Adipocyte (in vitro differentiated cells): ENCODE measurements at places on chromosomes 6 and 20.

DNA sequence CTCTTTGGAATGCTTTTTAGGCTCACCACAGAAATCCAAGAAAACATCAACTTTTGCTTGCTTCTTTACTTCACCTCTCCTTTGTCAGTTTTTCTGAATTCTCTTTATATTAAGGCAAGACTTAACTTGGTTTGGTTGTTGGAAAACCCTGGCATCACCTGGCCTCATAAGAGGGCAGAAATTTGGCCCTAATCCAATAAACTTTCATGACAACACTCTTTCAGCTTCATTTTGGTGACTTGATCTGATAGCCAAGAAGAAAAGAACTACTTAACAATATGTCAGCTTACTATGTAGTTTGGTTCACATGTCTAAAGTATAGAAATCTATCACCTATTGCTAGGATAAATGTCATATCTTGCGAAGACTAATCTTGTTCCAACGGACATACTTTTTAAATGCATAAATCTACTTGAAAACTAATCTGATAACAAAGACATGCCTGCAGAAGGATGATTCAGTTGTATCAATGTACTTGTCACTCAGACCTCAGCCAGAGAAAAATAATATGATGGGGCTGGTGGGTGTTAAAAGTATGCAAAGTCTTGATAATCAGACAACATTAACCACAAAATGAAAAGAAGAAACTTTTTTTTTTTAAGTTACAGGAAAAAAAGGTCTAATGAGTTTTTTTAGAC is 19.3 kb upstream of the HBS1L start:
- no peak for DNase-seq

- no peak for DNase-seq
These were observed 100.1 kb upstream of the INSM1 start for GRCh38 chr20:20267685-20268370.

DNA sequence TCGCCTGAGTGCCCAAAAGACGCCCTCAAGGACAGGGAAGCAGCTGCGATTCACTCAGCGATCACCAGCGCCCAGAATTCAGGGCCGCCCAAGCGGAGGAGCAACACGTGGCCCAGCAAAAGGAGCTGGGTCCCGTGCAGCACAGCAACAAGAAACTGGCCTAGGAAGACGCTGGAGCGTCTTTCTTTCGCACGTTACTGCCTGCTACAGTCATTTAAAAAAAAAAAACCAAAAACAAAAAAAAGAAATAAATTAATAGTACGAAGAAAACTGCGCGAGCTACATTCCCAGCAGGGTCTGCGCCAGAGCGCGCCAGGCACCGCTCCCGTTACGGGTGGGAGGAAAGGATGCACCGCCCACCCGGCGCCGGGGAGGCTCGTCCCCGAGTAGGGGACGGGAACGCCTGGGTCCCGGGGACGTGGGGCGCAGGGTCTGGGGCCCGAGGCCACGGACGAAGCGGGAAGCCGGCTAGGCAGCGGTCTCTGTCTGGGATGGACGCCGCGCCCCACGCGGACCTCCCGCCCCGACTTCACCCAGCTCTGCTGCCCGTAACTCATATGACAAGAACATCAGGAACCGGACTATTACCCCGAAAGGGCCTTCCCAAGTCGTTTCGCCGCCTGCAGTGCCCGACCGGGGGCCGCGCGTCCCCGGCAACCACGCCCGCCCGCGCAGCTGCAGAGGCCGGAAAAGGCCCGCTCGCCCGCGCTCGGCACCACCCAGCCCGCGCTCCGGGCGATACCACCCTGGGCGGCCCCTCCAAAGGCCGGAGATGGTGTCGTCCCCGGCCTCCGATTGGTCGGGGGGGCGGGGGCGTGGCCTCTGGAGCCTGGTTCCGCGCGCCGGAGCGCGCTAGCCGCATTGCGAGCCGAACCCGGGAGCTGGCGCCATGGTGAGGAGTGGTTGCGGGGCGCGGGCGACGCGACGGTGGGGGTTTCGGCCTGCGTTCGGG is at the start of gene NOP56:
NOP56 (plus strand) TSS at position 861 of the 952 bp plus-strand sequence; CDS start at position 890, 29 bp downstream.
- DNase-seq: peak; percentile 97

- DNase-seq: no peak
These were observed 809.6 kb downstream of the TENT5A start for GRCh38 chr6:80942911-80943310.

- DNase-seq: no peak
These were observed 213.7 kb downstream of the ANKRD60 start for GRCh38 chr20:58014628-58015315.

- peak; percentile 19 for DNase-seq
These were observed 122.4 kb downstream of the NFATC2 start for GRCh38 chr20:51420111-51420510.

DNA sequence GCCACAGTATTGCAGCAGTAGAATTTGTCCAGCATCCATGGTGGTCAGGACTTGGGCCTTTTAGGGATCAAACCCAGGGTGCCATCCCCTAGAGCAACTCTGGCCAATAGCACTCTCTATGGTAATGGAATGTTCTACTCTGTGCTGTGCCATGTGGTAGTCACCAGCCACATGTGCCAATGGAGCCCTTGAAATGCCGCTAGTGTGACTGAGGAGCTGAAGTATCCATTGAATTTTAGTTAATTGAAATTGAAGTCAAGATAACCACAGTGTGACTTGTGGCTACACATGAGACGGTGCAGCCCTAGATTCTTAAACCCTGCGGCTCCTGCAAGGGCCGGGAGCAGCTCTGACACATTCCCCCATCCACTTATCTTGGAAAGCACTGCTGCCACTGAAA is 54.6 kb downstream of the SLC2A10 start:
- DNase-seq: no peak

- no peak for DNase-seq
These were observed 187.5 kb downstream of the BACH2 start for GRCh38 chr6:90109141-90109540.

GRCh38 chr6:91941838-91942237 is 1355.0 kb upstream of the MAP3K7 start:
- no peak for DNase-seq

- DNase-seq: no peak
These were observed 2.4 kb downstream of the C6orf47 start for GRCh38 chr6:31658158-31658688.

DNA sequence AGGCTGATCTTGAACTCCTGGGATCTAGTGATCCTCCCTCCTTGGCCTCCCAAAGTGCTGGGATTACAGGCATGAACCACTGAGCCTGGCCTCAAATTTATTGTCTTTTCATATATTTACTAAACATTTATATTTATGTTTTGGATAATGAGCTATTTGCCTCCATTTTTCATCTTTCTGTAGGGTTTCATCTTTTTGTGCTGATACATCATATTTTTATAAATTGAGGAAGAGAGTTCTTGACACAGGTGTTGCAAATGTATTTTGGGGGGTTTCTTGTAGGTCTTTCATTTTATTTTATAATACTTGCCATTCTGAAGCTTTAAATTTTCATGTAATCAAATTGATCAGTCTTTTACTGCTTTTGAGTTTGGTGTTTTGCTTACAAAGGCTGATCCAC is 72.4 kb downstream of the L3MBTL3 start:
- DNase-seq: no peak

DNA sequence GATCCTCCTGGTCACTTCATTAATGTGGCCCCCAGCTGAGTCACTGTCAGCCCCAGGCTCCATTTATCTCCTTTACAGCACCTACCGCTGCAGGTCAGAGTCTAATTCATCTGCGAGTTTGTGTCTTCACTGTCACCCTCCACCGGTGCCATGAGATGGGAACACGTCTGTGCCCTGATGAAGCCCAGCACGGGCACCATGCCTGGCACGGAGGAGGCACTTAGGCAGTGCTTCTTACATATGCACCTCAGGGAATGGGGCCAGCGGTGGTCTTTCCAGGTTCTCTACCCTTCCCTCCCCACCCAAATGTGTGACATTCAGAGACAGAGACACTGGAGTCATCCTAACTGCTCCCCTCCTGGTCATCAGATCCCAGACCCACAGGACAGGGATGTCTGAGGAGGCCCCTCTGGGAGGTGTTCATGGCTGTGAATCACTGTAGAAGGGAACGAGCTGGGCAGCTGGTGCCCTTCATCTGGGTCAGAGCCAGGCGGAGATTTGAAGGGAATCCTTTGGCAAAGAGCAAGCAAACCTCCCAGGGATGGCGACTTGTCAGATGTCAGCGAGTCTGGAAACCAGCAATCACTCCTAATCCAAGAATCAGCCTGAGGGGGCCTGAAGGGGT is 364.6 kb downstream of the PREX1 start:
- no peak for DNase-seq

DNA sequence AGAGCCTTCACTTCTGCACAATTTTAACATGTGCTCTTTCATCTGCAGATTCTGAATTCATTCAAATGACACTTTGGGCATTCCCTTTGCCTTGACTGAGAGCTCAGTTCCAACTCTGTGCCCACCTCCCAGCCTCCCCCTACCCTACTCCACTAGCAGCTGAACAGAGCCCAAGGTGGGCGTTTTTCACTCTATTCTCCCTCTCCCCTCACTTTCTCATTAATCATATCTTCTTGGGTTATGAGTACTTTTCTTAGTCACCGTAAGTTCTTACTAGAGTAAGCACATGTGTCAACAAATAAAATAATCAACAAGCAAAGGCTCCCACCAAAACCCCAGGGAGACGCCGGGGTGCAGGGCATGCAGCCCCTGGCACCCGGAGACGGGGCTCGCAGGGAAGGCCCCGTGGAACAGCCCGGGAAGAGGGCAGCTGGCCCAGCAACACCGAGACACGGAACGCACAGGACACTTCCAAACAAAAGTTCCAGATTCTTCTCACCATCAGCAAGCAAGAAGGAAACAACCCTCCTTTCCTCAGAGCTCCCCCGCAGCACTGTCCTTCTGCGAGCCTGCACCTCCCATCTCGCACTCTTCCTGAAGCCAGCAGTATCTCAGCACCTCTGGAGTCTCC is 34.1 kb downstream of the TAF4 start:
- DNase-seq: no peak

- no peak for DNase-seq
These were observed at the start of gene NPBWR2 for GRCh38 chr20:64106981-64107735. Gene NPBWR2, minus strand, starts transcription at chr20:64107565. Its CDS starts 734 bp downstream, at chr20:64106831.

DNA sequence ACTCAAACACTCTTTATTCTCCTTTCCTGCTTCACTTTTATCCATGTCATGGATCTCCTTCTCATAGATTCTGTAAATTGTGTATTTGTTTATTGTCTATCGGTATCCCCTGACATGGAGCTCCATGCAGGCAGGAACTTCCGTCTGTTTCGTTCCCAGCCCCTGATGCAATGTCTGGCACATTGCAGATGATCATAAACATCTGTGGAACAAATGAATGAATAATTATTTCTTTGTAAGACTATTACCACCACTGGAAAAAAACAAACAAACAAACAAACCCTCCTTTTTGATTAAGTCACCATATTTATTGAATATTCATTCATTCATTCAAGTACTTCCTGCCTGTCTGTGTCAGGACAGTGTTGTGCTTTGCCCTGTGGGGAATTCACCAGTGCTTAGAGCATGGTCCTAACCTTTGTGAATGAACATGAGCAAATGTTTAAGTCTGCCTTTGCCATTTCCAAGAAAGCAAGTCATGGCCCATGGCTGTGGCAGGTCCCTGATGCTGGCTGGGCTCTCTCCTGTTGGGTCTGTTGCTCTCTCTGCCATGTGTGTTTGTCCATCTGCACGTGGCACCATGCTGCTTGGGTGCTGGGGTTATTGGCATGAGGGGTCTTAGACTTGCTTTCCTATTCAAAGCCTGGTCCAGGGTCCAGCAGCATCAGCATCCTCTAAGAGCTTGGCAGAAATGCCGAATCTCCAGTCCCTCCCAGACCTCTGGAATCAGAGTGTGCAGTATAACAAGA is 47.5 kb upstream of the NAA20 start:
- no peak for DNase-seq

DNA sequence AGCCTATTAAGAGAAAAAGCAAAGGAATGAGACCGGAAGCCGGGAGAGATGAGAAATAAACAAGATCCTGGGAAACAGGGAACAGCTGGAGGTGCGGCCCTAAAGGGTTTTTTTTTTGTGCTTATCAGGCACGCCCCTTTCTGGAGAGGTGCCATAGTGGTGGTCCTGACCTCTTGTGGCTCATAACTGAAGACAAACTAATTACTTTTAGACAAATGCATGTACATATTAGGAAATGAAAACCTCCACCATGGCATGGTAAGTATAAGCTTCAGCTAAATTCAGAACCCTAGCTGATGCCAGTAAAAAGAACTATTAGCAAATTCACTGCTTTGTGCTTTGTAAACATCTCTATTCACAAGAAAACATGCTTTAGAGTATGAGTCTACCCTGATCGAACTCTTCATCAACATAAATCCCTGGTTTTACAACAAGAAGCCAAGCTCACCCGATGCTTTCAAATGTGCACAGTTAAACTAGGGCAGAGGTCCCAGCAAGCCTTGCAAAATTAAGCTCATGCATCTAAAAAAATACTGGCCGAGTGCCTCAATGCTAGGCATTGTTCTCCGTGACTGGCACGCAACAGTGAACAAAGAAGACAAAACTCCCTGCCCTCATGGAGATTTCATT is 96.4 kb upstream of the MRPS10 start:
- DNase-seq: peak; percentile 33

DNA sequence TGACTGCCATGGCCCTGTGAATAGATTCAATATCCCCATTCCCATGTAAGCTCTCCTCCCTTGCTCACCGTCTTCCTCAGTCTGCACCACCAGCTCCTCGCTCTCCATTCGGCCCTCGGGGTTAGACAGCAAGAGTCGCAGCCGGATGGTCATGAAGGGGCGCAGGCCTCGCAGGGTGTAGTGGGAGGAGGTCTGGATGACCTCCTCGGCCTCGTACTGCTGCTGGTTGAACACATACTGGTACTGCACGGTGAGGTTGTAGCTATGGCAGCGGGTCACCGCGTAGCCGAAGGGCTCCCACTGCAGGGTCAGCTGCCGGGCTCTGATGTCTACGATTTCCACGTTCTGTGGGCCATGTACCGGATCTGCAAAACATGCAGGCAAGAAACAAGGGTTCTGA is 717.5 kb downstream of the PTPRT start:
- no peak for DNase-seq

DNA sequence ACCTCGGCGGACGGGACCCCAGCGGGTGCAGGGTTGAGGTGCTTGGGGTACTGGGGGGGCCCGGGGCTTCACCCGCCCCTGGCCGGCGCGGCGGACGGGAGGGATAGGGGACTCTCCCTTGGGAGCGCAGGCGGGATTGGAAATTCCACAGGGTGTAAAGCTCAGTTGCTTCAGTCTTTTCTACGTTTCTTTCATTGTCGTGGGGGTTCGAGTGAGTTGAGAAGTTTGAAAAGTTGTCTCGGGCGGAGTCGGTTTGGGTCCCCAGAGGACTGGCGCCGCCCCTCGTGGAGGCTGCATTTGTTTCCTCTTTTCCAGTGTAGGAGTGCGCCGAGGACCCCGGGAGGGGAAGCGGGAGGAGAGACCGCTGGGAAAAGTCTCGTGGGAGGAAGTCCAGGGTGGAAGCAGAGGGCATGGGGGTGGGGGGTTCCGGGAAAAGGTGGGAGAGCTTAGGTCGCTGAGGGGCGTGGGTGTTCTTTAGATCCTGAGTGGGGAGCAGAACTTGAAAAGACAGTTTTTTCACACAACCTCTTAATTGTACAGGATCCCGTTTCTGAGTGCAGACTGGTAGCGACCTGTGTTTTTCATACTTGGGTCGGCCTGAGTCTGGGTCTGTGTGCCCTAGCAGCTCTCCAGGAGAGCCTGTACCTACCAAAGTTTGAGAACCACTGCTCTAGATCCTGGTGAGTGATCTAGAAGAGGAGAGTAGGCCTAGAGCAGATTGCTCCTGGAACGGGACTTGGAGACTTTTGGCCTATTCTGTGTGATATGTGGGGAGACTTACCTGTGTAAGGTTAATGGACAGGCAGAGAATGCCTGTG is 495 bp downstream of the FAM83B start:
- DNase-seq: peak; percentile 19

- peak; percentile 14 for DNase-seq
These were observed 32.4 kb upstream of the PBOV1 start for GRCh38 chr6:138250513-138251247.
